ENCODE measurements at places on chromosomes 12 and 14.

- DNase-seq, result no peak
These were observed 227.5 kb downstream of the MON2 start for GRCh38 chr12:62694116-62694515.

DNA sequence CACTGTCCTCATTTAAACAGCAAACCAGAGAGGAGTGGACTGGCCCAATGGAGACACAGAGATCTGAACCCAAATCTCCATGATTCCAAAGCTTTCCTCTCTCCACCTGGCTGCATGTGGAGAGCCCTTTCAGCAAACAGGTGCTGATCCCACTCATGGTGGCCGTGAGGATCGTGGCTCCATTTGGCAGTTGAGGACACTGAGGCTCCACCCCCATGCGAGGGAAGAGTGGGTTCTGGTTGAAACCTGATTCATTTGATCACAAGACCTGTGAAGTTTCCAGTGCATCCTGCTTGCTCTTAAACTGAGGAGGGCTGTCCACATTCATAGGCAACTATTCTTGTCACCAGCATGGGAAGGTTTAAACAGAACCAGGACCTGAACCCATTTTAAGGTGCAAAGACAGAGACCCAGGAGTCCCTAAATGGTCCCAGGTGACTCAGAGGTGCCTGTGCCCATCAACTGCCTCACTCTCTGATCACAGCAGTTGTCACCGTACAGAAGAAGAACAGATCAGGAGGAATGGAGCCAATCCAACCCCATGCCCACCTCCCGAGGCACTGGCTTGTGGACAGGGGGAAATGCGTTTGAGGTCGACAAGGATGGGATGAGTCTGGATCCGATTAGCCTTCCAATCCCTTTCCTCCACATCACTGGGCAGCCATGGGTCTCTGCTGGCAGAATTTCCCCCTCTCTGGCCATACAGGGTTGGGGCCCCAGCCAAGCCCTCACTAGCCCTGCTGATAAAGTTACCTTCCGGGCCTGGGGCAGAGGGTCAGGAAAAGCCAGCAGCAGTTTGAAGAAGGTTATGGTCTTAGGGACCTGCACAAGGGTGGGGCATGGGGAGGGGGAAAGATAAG lies 45.5 kb upstream of the BCL11B start:
- no peak for DNase-seq

- DNase-seq, result no peak
These were observed 3.8 kb downstream of the RAPGEF3 start for GRCh38 chr12:47754881-47755280.

DNA sequence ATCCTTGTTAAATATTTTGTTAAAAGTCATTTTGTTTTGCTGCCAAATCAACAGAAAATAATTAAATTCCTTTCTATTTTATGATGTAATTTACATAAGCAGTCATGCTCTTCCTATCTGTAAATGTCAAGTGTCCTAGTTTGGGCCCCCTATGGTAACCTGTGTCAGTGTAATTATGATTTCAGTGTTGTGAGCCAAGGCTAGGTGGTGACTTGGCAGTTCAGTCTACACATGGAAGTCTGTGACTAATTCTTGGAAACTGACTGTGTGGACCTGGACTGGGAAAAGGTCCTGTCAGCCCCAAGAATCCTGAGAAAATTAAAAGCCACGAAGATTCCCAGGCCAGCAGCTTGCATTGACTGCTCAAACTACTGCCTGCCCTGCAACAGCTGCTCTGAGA lies 371.0 kb downstream of the FUT8 start:
- DNase-seq, result no peak

- no peak for DNase-seq
These were observed 203.8 kb downstream of the CALM1 start for GRCh38 chr14:90600619-90601018.

- no peak for DNase-seq
These were observed 55.1 kb upstream of the FRMD6 start for GRCh38 chr14:51596488-51597117.

GRCh38 chr14:65408113-65408512 lies 4.4 kb upstream of the FUT8 start:
- DNase-seq, result no peak

DNA sequence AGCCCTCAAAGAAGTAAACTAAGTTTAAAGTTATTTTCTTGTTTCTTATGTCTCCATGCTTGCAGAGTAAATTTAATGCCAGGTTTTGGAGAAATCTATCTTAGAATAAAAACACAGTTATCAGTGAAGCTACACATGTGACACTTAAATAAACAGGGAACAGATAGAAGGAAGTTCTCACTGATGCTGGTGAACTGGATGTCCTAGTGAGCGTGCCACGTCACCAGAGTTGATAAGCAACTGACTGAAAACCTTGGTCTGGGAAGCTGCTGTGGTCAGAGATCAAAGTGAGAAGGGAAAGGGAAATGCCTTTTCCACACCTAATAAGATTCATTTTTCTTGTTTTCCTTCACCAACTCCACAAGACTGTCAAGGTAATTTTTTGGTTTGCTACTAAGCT lies 74.8 kb upstream of the PCED1B start:
- DNase-seq, result no peak

GRCh38 chr14:53032161-53032803 lies 81.4 kb upstream of the FERMT2 start:
- DNase-seq, result peak; percentile 48

DNA sequence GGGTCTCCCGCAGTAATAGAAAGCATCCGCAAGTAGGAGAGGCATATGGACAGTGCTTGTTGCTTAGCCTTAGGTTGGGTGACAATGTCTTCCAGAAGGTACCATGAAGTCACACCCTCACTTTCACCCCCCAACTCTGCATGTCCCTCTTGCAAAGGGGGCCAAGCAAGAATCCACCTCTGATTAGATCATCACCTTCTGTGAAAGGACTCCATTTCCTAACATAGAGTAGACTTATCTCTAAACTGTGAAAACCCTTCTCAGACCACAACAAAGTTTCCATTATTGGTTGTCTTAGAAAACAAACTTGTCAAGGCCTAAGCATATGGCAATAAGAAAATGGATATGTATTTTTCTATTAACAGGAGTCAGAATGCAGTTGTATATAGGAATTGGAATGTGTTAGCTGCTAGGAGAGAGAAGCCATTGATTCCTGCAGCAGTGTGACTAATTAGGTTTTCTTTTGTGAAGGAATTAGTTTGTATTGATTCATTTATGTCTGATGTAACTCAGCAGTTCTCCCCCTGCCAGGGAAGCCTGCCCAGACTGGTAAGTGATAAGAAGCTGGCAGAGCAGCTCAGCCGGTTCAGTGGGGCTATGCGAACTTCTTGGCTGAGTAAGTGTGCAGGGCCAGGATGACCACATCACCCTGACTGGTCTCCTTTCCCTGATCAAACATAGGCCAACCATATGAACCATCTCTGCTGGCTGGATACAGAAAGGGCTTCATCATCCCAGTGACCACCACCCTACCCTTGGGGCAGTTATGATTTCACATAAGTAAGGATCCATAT lies 107.3 kb upstream of the CCDC196 start:
- peak; percentile 84 for DNase-seq

- no peak for DNase-seq
These were observed 4.1 kb downstream of the CDKN1B start for GRCh38 chr12:12721176-12721751.

GRCh38 chr12:113315358-113315757 lies 19.6 kb downstream of the SLC8B1 start:
- DNase-seq, result no peak

- no peak for DNase-seq
These were observed 3.5 kb upstream of the CD63 start for GRCh38 chr12:55732288-55732687.

DNA sequence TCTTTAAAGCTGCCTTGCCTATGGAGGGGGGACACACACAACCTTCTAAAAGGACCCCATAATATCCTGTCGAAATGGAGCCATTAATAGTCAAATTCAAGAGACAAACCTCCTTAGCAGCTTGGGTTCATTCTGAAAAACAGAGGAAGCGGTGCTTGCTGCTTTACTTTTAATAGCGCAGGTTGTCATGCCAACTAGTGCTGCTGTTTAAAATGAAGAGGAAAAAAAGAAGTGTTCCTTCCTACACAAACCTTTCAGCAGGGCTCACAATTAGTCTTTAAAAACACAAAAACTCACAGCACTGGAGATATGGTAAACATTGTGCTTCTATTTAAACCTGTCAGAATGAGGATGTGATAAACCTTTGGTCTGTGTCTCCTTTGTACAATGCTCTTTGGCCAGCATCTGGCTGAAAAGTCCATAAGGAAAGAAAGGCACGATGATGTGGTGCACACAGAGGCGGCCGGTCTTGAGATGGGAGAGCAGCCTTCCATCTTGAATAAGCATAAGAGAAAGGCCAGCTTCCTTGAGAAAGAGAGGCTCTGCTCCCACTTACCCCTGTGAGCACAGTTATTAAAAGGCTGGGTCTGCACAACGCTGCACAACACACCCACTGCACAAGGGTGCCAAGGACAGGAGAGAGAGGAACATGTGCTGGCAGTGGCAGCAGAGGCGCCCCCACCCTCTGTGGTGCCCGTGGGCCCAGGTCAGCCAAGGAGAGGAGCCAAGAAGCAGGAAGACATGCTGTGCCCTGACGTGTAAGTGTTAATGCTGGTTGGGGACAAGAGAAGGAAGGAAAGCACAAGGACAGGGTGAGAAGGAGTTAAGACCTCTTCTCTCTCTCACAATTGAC lies 144.6 kb downstream of the TTC7B start:
- no peak for DNase-seq

- no peak for DNase-seq
These were observed 105.4 kb downstream of the FBXL14 start for GRCh38 chr12:1488908-1489381.

DNA sequence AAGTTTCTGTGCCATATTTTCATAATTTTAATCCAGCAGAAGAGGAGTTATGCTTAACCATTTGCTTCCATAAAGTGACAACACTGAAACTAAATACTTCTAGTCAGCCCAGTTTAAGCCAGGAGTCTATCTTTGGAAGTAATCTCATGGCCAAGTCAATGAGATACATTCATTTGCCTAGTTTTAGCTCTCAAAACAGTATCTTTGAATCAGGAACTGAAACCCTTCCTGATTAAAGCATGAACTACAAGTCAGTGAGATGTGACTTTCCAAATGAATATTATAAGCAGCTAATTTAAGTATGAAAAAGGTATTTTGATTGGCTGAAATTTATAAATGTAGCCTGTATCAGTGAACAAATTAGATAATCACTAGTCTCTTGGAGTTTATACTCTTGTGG lies 491.5 kb downstream of the SLC6A15 start:
- no peak for DNase-seq
